Vagina (tissue), 2 donors: ENCODE measurements at places on chromosomes 5 and 9. TPM values are rescaled to one million over a fixed set of nuclear protein-coding genes. Genes with fewer than 3 reads are reported as not detected.

- DNase-seq = no peak
Observed at GRCh38 chr9:13278023-13278367, 1.5 kb downstream of the MPDZ start.

DNA sequence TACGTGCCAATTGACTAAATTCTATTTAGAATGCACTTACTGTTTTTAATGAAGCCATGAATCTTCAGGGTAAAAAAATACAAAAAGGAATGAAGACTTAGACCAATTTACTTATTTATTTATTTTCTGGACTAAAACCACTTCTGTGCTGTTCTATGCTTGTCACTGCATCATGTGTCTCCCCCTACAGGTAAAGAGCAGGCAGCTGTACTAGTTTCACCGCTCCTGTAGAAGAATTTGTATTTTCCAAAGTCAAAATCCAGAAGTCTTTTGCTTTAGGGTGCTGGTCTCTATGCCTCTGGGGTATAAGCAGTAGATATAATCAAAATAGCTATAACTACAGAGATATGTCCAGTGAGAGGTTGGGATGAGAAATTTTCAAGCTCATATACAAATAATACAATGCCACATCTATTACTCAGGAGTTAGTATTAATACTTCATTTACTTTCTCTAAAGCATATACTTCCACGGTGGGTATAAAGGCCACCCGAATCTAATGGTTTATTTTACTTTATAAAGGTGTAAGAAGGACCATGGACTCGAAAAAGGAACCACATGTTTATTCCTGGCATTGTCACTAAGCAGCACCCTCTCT is 591.5 kb downstream of the RAB3C start:
- no peak for DNase-seq

GRCh38 chr9:135291165-135291564 is 188.4 kb upstream of the PPP1R26 start:
- no peak for DNase-seq

DNA sequence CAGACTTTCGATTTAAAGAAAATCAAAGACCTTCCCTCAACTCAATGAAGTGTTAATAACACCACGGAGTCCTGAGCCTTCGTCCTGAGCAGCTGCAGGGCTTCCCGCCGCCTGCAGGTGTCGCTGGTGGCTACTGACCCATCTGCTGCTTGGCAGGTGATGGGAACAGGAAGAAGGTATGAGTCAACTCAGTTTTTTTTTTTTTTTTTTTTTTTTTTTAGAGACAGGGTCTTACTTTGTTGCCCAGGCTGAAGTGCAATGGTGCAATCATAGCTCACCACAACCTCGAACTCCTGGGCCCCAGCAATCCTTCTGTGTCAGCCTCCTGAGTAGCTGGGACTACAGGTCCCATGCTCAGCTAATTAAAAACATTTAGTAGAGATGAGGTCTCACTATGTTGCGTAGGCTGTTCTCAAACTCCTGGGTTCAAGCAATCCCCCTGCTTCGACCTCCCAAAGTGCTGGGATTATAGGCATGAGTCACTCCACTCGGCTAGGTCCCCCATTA is 185.7 kb upstream of the IL12B start:
- DNase-seq = no peak

The PCDHGA10 gene
- total RNA-seq = 10.6 TPM

The NR5A1 gene
- 1.2 TPM for total RNA-seq

- DNase-seq = no peak
Observed at GRCh38 chr5:136703706-136704105, 338.4 kb upstream of the TRPC7 start.

DNA sequence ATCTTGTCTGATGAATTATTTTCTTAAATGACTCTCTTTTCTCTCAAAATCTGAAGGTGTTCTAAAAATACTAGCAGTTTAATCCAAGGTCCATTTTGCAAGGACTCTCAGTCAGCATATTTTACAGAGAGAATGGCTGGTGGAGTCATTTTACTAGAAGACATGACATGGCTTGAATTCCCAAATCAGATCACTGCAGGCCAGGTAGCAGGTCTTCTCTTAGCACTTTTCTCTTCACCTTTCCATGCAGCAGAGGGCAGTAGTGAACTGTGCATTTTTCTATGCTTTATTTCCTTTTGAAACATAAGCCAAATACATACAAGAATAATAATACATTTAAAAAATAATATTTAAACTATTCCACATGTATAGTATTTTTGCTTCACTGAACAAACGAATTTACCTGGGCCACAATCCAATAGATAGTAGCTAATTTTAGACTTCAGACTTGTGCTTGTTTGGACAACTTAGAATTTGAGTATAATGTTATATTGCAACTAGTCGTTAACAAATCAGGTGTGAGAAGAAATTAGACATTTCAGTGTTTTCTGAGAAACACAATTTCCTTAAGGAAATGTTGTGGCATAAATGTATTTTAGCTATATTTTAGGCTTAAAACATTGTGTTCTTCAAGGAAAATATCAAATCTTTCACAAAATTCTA is 289.4 kb upstream of the DAB2 start:
- DNase-seq = no peak
